ENCODE measurements at places on chromosomes 1 and 21.

DNA sequence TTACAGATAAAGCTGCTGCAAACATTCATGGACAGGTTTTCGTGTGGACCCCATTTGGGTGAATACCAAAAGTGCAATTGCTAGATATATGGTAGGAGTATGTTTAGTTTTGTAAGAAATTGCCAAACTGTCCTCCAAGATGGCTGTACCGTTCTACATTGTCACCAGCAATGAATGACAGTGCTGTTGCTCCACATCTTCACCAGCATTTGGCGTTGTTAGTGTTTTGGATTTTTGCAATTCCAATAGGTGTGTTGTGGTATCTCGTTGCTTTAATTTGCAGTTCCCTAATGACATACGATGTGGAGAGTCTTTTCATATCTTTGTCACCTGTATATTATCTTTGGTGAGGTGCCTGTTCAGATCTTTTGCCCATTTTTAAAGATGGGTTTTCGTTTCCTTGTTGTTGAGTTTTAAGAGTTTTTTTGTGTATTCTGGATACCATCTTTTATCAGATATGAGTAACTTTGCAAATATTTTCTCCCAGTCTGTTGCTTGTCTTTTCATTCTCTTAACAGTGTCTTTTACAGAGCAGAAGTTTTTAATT is 12.1 kb downstream of the CATSPERE start:
- no peak for DNase-seq

GRCh38 chr1:205294175-205294917 is 27.2 kb downstream of the NUAK2 start:
- DNase-seq = no peak

- DNase-seq = no peak
Measured at GRCh38 chr21:25939396-25939761, 204.6 kb downstream of the GABPA start.

DNA sequence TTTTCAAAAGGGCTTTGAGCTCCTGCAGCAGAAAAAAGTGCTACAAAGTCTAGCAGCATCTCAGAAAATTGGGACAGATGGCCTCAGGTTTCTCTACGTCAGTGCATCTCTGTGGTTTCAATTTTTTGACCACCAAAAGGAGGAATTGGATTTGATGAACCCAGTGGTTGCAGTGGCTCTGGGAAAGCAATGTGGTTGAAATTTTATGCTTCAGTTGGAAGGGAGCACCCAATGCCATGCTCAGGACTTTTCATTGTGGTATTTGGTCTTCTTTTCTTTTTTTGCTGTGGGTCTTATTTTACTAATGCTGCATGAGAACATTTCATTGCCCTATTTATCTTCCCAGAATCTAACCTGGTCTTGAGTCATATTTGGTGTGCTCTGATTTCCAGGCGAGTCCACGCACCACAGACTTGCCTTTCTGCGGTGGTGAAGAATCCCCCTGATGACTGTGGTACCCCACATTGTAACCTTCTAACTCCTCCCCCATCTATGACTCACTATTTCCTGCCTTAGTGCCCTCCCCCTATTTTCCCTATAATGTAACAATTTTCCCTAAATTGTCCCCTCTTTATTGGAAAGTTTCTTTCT is 56.7 kb downstream of the S1PR1 start:
- DNase-seq = no peak

GRCh38 chr1:212774584-212774983 is 17.0 kb downstream of the NSL1 start:
- DNase-seq = no peak

GRCh38 chr21:33789697-33790096 is 125.9 kb downstream of the ATP5PO start:
- no peak for DNase-seq

GRCh38 chr1:176056312-176056711 is 150.8 kb downstream of the COP1 start:
- no peak for DNase-seq

GRCh38 chr1:89088572-89088971 is 23.6 kb upstream of the GBP1 start:
- no peak for DNase-seq

- no peak for DNase-seq
Measured at GRCh38 chr1:219324171-219324570, 150.5 kb downstream of the LYPLAL1 start.

- DNase-seq = no peak
Measured at GRCh38 chr21:46191686-46192575, 7.7 kb upstream of the SPATC1L start.

DNA sequence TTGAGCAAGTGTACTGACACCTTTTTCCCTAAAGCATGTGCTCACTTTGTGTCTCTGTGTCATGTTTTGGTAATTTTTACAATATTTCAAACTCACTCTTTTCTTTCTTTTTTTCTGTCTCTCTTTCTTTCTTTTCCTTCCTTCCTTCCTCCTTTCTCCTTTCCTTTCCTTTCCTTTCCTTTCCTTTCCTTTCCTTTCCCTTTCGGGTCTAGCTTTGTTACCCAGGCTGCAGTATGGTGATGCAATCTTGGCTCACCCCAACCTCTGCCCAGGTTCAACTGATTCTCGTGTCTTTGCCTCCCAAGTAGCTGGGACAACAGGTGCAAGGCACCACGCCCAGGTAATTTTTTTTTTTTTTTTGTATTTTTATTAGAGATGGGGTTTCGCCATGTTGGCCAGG is 60.4 kb upstream of the TINAGL1 start:
- DNase-seq = no peak

DNA sequence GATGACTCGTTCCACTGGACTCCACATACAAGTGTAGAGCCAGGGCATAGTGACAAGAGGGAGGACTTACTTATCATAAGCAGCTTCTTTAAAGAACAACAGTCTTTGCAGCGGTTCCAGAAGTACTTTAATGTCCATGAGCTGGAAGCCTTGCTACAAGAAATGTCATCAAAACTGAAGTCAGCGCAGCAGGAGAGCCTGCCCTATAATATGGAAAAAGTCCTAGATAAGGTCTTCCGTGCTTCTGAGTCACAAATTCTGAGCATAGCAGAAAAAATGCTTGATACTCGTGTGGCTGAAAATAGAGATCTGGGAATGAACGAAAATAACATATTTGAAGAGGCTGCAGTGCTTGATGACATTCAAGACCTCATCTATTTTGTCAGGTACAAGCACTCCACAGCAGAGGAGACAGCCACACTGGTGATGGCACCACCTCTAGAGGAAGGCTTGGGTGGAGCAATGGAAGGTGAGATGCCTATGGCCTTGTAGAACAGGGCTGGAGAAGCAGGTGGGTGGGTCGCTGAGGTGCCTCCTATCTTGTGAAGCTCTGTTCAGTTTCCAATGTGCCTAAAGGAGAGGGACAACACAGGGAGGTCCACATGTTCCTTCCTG is 12.1 kb downstream of the MIA3 start:
- DNase-seq = no peak

GRCh38 chr1:47991673-47992072 is 5.5 kb downstream of the TRABD2B start:
- DNase-seq = no peak

GRCh38 chr1:228804640-228805413 is 69.5 kb downstream of the RHOU start:
- peak; percentile 72 for DNase-seq

DNA sequence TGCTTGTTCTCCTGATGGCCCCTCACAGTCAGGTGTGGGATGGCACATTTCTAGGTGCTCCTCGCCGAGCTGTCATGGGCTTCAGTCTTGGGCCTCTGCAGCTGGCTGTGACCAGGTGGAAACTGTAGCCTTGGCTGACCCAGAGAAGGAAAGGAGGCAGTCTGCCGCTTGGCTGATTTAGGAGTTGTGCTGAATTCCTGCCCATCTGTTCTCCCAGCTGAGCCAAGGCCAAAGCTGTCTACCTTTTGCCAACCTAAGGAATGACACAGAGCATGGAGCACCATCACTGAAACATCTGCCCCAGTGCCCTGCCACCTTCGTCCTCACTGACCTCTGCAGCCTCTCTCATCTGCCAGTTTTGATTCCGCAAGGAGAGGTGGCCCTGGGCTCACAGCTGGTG is 27.9 kb downstream of the UTP25 start:
- DNase-seq = no peak

GRCh38 chr1:83705091-83705490 is 293.8 kb downstream of the TTLL7 start:
- no peak for DNase-seq
